DMS79 treated with DMSO at 0.1 percent for 48 hours (cell line): ENCODE measurements at places on chromosomes 6 and 20.

DNA sequence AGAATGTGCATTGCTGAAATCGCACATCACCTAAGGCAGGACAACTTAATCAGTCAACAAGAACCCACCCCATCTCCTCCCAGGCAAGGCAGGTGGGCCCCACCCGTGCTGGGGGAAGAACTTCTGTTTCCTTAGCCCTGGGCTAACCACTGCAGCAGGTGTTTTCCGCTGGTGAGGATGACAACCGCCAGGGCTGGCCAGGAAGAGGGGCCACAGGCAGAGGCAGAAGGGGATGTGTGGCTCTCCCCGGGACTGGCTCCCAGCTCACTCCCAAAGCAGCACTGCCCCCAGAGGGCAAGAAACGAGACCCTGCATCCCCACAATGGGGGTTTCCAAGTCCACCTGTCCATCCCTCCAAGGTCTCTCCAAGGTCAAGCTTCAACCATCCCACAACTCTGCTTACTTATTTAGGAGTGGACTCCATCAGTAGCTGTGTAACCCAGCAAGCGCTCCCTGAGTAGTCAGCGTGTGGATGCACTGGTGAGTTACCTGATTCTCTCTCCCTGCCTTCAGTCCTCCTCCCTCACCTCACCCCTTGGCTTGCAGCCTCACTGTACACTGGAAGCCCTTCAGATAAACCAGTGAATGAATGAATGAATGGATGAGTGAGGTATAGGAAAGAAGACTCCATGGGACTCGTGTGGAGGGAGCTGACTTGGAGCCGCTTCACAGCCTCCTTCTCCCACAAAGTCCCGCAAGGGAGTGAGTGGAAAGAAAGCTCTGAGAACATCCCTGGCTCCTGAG lies 168.2 kb upstream of the CST7 start:
- DNase-seq, result no peak

- no peak for DNase-seq
Measured at GRCh38 chr6:77568570-77568969, 84.3 kb upstream of the MEI4 start.

DNA sequence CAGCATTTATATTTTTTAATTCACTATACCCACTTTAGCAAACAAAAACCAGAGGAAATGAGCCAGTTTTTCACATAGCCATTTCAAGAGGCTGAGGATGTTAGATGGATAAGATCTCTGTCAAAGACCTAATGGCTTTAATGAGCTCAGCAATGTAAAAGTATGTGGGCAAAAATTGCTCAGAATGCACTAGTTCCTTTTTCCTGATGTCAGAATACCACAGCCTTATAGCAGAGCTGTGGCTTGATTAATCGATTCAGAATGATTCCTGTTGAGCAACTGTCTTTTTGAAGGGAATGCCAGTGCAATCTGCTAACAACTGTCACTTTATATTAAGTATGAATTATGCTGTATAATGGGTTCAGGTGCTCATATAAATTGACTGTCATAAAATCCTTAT lies 100.6 kb upstream of the HIVEP1 start:
- DNase-seq, result no peak

GRCh38 chr20:62508641-62509051 lies 32.9 kb upstream of the GATA5 start:
- no peak for DNase-seq

DNA sequence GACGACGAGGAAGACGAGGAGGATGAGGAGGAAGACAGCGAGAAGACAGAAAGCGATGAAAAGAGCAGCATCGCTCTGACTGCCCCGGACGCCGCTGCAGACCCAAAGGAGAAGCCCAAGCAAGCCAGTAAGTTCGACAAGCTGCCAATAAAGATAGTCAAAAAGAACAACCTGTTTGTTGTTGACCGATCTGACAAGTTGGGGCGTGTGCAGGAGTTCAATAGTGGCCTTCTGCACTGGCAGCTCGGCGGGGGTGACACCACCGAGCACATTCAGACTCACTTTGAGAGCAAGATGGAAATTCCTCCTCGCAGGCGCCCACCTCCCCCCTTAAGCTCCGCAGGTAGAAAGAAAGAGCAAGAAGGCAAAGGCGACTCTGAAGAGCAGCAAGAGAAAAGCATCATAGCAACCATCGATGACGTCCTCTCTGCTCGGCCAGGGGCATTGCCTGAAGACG lies 116.9 kb downstream of the TMEM242 start:
- DNase-seq, result no peak

DNA sequence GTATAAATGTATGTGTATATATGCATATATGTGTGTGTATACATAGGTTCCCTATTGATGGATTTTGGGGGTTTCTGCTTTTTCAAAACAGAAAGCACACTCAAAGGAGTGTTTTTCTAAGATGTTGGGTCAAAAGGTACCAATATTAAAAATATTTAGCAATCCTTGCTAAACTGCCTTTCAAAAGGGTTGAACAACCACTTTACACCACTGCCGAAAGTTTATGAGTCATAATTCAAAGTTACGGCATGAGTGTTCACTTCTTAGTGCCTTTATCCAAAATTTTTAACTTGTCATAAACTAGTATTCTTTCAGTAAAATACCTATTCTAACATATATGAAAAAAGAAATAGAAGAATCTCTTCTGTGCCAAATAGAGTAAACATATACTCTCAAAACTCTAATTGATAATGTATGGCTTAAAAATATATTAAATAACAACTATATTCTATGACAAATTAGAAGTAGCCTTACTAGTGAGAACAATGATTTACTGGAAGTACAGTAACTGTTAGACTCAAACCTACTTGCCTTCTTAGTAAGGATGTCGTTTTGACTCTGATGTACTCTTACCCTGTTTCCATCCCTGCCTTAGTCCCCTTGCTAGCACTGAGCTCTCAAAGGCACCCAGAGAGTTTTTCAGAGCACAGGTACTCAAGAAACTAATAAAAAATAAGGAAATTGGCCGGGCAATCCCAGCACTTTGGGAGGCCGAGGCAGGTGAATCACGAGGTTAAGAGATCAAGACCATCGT lies 136.1 kb downstream of the INSM1 start:
- DNase-seq, result no peak
